ENCODE measurements at places on chromosomes 3 and 15.

DNA sequence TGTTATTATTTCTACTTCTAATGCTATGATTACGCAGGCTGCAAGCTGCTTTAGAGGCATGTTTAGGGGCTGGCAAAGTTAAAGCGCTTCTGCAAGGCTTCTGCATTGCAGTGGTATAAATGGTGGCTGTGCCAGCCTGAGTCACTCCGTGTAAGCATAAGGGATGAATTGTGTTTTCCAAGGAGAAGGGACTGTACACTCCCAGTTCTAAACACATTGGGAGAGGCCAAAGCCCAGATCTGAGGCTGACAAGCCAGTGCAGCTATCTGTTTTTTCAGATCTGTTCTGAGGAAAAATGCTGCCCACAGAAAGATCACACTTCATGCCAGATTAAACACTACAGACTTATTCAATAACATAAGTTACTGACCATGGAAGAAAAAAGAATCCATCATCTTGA, 83.8 kb downstream of the PRICKLE2 start:
- no peak for DNase-seq

GRCh38 chr3:64945171-64945729, 257.4 kb upstream of the ADAMTS9 start:
- DNase-seq = no peak

DNA sequence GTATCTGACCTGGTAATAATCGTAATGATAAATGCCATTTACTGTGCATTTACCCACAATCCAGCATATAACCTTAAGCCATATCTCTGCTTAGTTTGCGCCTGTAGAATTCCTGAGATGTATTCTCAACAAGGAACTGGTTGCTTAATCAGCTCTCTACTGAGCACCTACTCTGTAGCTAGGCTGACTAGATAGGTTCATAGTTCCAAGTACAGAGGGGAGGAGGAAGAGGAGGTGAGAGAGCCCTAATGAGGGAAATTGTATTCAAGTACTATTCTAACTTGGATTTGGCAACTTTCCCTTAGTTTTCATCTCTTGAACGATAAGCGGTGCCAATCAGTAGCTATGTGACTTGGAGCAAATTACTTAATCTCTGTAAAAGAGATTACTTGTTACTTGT, 5.6 kb upstream of the AKAP13 start:
- no peak for DNase-seq

GRCh38 chr3:38555149-38555840, 59.2 kb downstream of the EXOG start:
- DNase-seq = no peak

- no peak for DNase-seq
These were observed 30.6 kb downstream of the NMD3 start for GRCh38 chr3:161251716-161252115.

DNA sequence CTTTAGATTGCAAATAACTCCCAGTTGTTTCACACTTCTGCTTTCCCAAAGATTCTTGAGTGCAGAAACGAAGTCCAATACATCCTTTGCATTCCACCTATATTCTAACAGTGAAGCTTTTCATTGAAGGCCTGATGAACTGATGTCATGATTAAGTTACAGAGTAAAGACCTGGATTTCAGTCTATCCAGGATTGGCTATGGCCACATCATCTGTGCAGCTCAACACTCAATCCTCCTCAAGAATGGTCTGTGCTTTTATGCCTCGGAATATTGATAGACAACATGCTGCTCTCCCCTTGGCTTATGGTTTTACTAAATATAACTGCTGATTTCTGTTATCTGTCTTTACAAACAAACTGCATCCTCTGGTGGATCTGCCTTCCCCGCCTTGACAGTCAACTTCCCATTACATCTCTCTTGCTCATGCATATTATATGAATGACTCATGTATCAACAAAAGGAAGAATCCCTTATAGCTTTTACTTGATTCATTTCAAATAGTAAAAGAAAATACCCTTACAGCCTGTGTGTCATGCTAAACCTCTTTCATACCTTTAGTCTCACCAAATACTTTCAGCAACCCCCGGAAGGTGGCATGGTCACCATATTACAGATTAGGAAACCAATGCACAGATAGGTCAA, 59.5 kb downstream of the SCN11A start:
- no peak for DNase-seq

DNA sequence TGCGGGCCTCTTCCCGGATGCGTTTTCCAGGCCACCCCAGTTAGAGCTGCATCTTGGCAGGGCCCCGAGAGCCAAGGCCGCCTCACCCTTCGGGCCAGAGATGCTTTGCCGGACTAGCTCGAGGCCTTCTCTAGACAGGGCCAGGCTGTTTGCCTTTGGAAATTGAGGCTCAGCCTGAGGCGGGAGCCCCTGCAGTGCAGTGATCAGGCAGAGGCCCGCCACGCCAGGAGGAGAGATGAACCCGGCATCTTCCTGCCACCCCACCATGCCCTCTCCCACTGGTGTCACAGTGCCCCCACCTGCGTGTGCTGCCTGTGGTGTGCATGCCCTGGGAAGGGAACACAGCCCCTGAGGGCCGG, 8.9 kb upstream of the ROPN1B start:
- DNase-seq = no peak

GRCh38 chr3:120348991-120349854, at the start of gene LRRC58:
Gene LRRC58, minus strand, starts transcription at chr3:120349354. Its CDS starts 111 bp downstream, at chr3:120349243.
- peak; percentile 77 for DNase-seq

- DNase-seq = no peak
These were observed 59.0 kb downstream of the ARIH1 start for GRCh38 chr15:72532991-72533601.

- DNase-seq = no peak
These were observed 102.5 kb downstream of the MYH15 start for GRCh38 chr3:108407886-108408285.

- DNase-seq = no peak
These were observed 810 bp downstream of the TMEM62 start for GRCh38 chr15:43134157-43134635.

- DNase-seq = no peak
These were observed 573.0 kb downstream of the TUSC7 start for GRCh38 chr3:117282566-117282965.

GRCh38 chr15:67508407-67508806, 12.5 kb upstream of the C15orf61 start:
- no peak for DNase-seq

DNA sequence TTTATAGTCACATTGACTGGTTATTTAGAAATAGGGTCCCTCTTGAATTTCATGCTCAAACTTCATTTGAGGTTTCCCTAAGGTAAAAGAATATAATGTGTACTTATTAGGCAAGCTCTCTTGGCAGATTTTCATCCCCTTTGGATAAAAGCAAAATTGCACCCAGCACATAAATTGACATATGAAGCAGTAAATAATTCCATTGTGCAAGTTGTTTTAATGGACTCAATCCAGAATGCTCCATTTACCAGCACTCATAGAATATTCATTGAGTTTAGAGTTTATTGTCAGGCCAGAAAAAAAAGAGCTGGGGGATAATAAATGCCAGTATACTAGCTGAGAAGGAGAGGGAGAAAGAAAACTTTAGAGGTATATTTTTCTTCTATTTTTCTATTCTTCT, 136.8 kb downstream of the TPRG1 start:
- no peak for DNase-seq

DNA sequence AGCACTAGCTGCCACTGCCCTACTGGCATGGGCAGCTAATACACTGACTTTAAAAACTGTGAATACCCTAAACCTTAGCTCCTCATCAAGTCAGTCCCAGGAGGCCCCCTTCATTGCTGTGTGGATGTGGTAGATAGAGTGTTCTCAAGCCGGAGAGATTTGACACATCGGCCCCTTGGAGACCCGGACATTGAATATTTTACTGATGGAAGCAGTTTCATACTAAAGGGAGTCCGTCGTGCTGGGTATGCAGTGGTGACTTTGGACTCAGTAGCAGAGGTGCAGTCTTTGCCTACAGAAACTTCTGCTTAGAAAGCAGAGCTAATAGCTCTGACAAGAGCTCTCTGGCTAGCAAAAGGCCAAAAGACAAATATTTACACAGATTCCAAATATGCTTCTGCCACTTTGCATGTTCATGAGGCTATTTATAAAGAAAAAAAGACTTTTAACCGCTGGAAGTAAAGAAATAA, 17.5 kb downstream of the CCR4 start:
- no peak for DNase-seq

DNA sequence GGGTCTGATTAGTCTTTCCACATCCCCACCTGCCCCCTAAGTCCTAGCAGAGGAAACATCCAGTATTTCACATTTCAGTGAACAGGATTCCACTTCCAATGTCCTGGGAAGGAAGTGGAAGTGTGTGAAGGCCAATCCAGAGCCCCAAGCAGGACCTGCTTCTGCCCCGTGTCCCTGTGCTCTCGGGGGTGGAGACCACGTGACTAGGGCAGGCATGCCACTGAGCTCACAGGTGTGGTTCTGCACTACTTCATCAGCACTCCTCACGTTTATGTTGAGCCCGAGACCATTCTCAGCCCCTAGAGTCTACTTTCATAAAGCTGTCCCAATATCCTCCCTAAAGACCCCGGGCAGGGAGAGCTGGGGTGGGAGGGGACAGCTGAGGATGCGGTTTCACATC, 84.3 kb downstream of the RAB11A start:
- DNase-seq = no peak

GRCh38 chr3:39267631-39268548, 11.9 kb downstream of the CX3CR1 start:
- DNase-seq = peak; percentile 67

- no peak for DNase-seq
These were observed 2.3 kb upstream of the TNFAIP8L3 start for GRCh38 chr15:51096976-51097375.

DNA sequence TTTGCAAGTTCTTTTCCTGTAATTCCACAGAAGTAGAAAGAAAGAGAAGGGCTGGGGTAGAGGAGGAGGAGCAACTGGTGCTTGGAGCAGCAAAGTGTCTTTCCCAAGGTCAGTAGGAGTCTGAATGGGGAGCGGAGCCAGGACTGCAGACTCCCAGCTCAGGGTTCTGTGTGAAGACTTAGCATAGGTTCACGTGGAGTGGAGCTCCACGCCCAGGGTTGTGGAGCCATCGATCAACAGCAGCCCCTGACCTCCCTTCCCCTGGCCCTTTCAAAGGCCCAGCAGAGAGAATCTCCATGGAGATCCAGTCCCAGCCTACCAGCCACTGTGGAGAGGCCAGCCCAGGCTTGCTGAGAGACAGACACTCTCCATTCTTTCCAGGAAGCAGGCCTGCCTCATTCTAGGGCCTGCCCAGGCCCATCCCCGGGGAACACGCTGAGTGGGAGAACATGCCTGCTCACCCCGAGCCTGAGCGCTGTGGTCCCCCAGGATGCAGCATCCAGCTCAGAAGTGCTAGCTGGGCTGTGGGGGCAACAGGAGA, 62.1 kb downstream of the CORO2B start:
- no peak for DNase-seq

- no peak for DNase-seq
These were observed 61.2 kb downstream of the KLHL6 start for GRCh38 chr3:183494341-183494740.

DNA sequence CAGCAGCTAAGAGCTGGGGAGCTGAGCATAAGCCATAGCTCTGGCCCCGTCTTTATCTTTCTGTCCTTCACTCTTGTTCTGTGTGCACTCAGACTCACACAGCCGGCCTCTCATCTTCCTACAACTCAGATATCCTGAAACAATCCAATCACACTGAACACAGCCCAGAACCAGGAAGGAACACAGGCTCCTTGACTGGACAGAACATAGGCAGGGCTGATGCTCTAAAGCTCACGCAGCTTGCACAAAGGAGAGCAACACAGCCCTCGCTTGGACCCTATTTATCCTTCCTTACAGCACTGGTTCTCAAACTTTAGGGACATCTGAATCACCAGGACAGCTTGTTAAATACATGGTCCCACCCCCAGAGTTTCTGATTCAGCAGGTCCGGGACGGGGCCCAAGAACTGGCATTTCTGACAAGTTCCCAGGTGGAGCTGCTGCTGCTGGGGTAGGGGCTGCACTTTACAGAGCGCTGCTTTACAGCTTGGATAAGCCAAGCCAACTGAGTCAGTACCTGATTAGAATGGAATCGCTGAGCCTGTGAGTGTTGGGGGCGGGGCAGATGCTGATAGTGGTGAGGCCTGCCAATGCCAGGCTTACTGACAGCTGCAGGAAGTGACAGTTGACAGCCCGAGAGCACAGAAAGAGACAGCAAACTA, 65.1 kb downstream of the MRPL46 start:
- no peak for DNase-seq
